GM20000 (cell line): ENCODE measurements at places on chromosomes 16 and 17.

- no peak for DNase-seq
Observed at GRCh38 chr16:68660359-68660795, 15.3 kb downstream of the CDH3 start.

- DNase-seq, result no peak
Observed at GRCh38 chr16:11698271-11698689, 30.0 kb downstream of the SNN start.

DNA sequence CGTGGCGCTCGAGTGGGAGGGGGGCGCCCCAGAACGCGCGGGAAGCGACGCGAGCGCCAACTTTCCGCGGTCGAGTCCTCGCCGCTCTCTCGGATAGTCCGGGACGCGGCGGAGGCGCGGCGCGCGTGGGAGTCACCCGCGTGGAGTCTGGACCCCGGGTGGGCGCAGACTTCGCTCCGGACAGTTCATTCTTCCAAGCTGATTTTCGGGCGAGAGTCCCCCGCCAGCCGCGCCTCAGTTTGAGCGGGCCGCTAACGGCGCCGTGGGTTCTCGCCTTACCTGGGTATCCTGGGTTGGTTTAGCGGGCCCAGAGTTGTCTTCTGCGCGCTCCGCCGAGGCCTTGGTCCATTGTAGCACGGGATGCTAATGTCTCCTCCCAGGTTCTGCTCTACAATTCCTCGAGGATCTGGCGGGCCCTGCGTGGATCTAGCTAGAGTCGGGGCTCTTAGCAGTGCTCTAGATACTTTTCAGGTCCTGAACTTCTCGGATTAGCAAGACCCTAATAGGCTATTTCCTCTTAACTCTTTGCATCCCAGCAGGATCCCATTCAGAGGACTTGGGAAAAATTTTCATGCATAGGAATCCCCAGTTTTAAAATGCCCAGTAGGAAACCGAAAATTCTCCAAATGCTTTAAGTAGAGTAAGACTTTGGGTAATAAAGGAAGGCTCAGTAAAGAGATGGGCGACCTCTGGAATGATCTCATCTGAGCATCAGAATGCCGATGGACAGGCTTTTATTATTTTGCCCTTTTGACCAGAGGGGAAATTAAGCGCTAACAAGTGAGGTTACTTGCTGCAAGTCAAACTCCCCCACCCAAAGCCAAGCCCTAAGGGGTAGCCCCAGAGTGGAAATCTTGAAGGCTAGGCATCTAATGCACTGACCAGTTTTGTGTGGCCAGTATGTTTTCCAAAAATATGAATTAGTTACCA is 537 bp upstream of the GJC1 start:
- peak; percentile 56 for DNase-seq

GRCh38 chr17:27985736-27986399 is 56.6 kb upstream of the NLK start:
- DNase-seq, result peak; percentile 25

DNA sequence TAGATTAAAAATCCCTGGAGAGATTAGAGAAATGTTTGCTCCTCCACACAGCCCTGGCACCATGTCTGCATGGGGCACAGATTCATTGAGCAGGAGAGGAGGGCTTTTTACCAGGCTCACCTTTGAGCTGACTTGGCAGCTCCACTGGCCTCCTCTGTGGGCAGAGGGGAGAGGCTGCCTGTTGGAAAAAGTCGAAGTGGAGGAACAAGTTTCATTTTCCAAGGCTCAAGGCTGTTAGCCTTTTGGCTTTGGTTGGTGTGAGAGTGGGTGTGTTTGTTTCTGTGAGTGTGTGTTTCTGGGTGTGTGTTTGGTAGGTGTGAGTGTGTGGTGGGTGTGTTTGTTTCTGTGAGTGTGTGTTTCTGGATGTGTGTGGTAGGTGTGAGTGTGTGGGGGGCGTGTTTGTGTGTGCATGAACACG is 5.6 kb downstream of the TMEM238L start:
- DNase-seq, result no peak

- no peak for DNase-seq
Observed at GRCh38 chr17:32658470-32659418, 172.0 kb downstream of the CDK5R1 start.

DNA sequence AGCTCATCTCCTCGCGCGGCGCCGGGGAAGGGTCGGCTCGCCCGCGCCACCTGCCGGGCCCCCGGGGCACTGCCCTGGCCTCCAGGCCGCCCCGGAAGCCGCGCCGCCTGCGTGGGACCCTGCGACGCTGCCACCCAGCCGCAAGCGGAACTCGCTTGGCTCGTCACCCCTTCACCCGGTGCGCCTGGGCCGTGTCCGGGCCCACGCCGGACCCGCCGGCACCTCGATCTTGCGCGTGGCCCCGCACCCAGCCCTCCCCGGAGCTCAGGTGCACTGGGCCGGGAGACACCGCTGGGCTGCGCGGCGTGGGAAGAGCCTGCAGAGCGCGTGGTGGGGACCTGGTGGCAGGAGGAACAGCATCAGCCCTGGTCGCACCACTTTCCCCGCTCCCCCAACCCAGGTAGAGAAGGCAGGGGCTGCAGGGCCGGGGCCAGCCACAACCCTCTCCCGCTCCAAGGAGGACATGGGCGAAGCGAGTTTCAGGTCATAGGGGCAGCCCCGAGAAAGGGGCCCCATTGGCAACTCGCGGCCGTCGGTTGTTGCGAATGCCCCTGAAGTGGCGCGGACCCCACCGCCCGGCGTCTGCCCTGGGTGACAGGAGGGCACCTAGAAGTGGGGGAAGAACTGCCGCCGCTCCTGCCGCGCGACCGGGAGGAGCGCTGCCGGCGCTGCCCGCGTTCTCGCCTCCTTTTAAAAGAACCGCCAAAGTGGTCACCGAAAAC is 363 bp upstream of the MIF4GD start:
- DNase-seq, result peak; percentile 99

GRCh38 chr17:71472809-71473789 is 647.7 kb upstream of the SOX9 start:
- peak; percentile 32 for DNase-seq

DNA sequence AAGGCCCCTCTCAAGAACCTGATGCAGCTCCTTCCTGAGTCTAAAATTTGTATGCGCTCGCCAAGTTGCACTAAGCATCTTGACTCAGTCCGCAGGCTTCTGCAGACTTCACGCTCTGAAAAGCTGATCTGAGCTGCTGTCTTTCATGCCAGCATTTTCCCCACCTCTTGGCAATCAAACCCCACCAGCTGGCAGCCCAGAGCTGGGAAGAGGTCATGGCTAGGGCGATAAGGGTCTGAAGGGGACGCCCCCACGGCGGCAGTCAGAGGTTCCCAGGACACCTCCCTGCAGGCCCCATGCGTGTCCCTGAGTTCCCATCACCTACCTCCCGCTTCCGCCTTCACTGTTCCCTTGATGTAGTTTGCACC is 5.1 kb upstream of the UNC13D start:
- DNase-seq, result no peak

GRCh38 chr16:55643161-55643970 is 12.4 kb upstream of the SLC6A2 start:
- DNase-seq, result no peak

DNA sequence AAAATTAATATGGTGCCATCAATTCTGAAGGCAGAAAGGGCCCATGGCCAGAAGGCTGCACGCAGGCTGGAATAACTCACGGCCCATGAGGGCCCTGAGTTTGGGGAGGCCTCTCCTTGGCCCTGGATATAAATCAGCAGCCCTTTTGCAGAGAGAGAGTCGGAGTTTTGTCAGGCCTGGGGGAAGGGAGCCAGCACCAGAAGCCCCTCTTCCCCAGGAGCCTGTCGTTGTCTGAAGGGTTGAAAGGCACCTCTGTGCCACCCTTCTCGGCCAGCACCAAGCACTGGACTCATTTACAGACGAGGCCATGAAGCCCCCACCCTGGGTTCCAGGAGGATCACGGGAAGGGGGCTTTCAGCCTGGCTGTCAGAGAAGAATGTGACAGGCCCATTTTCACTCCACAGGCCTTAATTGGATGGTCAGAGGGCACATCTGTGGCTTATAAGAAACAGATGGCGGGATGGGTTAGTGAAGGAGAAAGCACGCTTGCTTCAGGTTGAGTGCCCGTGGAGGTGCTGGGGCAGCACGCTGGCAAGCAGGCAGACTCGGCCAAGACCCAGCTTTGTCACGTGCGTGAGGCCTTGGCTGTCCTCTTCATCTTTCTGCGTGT is 140.6 kb downstream of the CLEC16A start:
- DNase-seq, result no peak

DNA sequence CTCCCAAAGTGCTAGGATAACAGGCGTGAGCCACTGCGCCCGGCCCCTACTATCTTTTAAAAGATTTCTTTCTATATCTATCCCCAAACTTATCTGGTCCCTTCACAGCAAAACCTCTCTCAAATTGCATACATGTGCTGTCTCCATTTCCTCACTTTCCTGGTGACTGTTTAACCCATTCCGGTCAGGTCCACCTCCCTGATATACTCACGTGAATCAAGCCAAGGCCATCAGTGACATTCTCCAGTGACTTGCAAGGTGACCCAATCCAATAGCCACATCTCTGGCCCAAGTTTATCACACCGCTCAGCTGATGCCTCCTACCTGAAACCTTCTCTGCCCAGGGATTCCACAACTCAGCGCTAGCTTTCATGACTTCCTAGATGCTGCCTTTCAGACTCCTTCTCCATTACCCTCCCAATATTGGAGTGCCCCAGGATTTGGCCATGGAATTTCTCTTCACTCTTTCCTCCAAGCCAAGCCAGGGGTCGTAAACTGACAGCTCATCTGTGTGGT is 1.4 kb upstream of the CTCF start:
- DNase-seq, result no peak

DNA sequence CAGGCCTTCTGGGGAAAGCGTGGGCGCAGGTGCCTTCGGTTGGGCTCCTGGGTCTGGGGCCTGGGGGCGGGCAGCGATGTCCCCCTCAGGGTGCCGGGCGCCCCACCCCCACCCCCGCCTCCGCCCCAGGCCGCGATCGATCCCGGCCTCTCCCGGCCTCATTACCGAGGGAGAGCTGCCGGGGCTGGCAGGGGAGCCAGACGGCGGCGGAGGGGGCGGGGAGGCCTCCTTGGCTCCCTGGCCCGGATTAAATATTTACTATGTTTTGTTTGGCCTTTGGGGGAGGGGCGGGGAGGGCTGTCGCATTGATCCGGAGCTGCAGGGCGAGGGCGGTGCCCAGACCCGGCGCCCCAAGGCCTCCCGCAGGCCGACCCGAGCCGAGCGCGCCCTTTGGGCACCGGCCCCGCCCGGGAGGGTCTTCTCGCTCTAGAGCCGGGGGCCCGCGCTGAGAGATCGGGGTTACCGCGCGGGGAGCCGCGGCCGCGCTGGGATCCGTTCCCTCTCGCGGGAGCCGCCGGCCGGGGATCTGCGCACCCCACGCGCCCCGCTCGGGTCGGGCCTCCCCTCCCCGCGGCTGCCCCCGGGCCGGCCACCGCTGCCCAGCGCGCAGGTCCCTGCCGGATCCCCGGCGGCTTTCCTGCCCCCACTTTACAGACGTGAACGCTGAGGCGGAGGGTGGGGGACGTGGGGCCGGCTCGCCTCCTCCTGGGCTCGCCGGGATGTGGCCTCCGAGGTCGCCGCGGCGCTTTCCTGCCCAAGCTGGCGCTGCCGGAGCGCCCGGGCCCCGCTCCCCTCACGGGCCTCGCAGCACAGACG is 27.0 kb downstream of the RTN4RL1 start:
- DNase-seq, result no peak

GRCh38 chr17:68179926-68180285 is 67.9 kb upstream of the AMZ2 start:
- no peak for DNase-seq
